ENCODE measurements at places on chromosomes 12 and 14.

- DNase-seq: no peak
Measured at GRCh38 chr12:18551106-18551505, 186.7 kb downstream of the PLCZ1 start.

DNA sequence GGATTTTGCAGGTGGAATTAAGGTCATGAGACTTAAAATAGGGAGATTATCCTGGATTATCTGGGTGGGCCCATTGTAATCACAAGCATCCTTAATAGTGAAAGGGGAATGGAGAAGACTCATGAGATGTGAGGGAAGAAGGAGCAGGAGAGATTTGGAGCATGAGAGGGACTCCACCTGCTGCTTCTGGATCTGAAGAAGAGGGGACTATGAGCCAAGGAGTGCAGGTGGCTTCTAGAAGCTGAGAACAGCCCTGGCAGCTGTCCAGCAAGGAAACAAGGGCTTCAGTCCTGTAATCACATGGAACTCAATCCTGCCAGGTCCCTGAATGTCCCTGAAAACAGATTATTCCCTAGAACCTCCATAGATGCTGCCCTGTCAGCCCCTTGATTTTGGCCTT is 67.8 kb downstream of the PELI2 start:
- DNase-seq: no peak

- DNase-seq: no peak
Measured at GRCh38 chr12:26246483-26247164, 51.3 kb downstream of the SSPN start.

- DNase-seq: no peak
Measured at GRCh38 chr12:124545508-124546418, 21.6 kb downstream of the NCOR2 start.

- no peak for DNase-seq
Measured at GRCh38 chr14:100739306-100739705, 12.6 kb downstream of the DLK1 start.

DNA sequence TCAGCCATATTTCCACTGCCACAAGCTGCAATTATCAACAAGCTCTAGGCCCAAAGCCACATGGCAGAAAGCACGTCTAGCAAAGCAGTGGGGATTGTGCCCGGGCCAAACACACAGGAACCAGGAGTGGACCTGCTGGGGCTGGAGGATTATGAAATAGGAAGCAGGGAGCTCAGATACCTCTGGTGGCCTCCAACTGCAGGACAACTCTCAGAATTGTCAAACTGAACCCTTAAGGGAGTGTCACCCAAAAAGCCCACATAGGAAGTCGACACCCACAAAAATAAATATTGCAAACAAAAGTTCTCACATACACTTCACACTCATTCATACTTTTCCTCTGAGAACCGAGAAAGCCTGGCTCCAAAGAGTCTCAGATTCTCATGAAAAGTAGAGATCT is 26.1 kb downstream of the KCTD10 start:
- no peak for DNase-seq

DNA sequence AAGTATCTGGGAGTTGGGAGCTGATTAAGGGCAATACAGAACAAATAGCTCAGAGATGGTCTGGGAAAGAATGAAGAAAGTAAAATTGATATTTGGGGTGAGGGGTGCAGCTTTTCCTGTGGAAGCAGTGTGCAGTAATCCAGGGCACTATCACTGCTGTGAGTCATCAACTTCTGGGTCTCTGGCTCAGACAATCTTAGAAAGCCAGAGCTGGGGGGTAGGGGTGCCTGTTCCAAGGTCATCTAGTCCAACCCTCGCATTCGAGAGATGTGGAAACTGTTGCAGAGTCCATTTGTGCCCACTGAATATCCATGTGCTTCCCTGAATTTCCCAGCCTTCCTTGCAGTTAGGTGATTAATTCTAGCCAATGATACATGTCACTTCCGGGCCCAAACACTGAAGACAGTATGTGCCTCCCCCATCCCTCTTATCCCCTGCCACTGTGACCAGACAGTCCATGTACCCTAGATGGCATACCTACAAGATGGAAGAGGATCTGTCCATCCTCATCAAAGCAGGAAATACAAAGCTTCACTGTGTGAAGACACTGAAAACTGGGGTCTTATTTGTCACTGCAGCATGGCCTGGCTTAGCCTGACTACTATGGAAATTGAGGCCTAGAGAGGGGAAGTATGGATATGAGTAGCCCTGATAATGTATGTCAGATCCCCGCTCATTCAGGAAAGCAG is 51.9 kb downstream of the ZFP36L1 start:
- DNase-seq: no peak

GRCh38 chr12:51971679-51972421 is 20.4 kb downstream of the ACVR1B start:
- DNase-seq: no peak

DNA sequence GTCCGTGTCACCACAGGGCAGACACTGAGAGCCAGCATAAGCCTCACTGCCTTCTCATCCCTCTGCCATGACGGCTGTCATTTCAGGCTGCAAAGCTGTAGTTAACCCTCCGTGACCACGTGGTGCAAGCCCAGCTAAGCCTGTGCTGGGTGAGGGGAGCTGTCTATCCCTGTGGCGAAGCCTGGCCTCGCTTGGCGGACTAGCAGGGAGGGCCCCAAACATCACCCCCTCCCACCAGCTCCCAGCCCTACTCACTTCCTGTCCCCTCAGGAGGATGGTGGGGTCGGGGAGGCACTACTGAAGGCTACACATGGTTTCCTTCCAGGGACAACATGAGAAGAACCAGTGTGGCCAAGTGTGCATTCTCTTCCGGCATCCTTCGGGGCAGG is 88.2 kb downstream of the CHGA start:
- no peak for DNase-seq

- no peak for DNase-seq
Measured at GRCh38 chr14:43914041-43914693, 592.9 kb downstream of the FSCB start.

DNA sequence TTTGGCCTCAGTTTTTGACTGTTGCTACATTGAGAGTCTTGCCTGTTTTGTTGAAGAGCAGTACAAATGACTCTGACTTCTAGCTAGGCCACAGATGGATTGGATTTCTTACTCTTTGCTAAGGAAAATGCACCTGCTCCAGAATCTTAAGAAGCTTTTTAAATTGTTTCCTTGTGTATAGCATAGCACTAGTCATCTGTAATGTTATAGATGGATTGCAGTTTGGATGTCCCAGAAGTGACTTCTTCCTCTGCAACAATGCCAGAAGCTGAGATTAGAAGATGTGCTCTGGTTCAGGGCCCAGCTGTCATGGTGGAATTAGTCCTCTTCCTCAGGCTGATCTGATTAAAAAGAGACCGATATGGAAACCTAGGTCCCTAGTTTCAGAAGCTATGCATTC is 67.9 kb downstream of the DAAM1 start:
- no peak for DNase-seq

DNA sequence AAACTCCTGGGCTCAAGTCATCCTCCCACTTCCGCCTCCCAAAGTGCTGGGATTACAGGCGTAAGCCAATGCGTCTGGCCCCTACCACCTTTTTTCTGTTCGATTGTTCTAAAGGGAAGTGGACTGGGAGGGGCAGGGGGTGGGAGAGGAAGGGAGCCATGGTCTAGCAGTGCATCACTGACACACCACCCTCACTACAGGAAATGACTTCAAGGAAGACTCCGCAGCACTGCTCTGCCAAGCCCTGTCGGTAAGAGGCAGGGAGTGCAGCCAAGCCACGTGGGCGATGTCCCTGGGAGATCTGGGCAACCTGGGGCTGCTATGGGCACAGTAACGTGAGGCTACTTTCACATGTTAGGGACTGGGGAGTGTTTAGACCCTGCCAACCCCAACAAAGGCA is 18.0 kb downstream of the LRRC74A start:
- no peak for DNase-seq

GRCh38 chr12:52073531-52074381 is 4.0 kb downstream of the ATG101 start:
- no peak for DNase-seq
